ENCODE measurements at places on chromosomes 11 and 22.

- no peak for DNase-seq
Measured at GRCh38 chr11:68044145-68044813, 5.5 kb downstream of the TCIRG1 start.

- DNase-seq = no peak
Measured at GRCh38 chr22:21926728-21927127, 25.9 kb downstream of the PPM1F start.

DNA sequence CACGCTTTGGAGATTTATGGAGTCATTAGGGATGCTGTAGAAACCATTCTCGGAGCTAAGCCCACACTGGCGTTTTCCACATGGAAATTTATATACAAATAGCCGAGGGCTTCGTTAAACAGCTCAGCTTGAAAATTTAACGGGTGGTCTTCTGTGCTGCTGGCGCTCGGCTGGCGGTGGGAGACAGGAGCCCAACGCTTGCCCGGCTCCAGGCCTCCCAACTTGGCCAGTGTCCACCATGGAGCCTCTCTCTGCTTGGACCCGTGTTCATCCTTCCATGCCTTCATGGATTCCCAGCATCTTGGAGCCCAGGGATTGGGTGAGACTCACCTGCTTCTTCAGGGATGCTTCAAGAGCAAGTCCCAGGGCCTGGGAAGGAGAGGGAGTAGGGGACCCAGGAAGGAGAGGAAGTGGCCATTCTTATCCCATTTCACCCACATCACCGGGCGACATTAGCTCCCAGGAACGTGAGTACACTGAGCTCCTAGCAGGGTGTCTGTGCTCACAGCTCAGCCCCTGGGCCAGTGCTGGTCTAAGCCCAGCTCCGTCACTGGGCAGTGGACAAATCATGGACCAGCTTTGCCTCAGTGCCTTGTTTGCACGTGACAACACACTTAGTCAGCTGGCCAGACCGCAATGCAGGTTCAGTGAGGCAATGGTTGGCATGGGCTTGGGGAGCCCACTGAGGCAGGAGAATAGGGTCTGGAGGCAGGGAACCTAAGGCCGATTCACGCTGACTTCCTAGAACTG, 944.3 kb downstream of the BRD1 start:
- no peak for DNase-seq

DNA sequence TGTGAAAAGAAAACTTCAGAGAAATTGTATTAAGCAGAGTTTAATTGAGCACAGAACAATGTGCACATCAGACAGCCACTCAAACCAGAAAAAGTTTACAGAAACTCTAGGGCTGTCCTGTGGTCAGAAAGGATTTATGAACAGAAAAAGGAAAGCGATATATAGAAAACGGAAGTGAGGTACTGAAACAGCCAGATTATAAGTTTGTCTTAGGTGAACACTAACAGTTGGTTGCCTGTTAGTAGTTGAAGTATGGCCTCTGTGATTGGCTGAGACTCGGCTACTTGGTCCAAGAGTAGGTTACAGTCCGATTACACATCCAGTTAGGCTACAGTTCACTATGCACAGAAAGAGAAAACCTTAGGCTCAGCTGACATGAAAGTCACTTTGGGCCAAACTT, 1232.5 kb upstream of the RAG2 start:
- DNase-seq = no peak

DNA sequence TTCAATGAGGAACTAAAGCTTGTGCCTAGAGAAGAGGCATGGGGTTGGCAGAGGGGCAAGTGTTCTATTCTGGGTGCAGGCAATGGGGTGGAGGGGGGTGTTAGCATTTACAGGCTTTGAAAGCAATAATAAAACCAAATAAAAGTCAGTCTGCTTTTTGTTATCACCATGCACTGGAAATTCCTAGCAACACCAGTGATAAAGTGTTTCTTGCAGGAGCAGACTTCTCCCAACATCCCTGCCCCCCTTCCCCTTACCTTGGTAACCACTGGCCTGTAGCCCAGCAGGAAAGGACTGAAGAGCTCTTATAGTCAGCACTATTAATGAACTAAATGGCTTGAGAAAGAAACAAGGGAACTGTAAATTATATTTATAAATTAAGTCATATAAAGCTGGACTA, 65.2 kb upstream of the SESN3 start:
- DNase-seq = no peak

- DNase-seq = no peak
Measured at GRCh38 chr22:37018815-37019308, 385 bp downstream of the TST start.

DNA sequence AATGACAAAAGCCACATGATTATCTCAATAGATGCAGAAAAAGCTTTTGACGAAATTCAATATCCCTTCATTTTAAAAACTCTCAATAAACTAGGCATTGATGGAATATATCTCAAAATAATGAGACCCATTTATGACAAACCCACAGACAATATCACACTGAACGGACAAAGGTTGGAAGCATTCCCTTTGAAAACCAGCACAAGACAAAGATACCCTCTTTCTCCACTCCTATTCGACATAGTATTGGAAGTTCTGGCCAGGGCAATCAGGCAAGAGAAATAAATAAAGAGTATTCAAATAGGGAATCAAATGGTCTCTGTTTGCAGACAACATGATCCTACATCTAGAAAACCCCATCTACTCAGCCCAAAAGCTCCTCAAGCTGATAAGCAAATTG, 52.0 kb downstream of the CASP12 start:
- no peak for DNase-seq

GRCh38 chr11:72988821-72989220, 153.3 kb downstream of the FCHSD2 start:
- no peak for DNase-seq

DNA sequence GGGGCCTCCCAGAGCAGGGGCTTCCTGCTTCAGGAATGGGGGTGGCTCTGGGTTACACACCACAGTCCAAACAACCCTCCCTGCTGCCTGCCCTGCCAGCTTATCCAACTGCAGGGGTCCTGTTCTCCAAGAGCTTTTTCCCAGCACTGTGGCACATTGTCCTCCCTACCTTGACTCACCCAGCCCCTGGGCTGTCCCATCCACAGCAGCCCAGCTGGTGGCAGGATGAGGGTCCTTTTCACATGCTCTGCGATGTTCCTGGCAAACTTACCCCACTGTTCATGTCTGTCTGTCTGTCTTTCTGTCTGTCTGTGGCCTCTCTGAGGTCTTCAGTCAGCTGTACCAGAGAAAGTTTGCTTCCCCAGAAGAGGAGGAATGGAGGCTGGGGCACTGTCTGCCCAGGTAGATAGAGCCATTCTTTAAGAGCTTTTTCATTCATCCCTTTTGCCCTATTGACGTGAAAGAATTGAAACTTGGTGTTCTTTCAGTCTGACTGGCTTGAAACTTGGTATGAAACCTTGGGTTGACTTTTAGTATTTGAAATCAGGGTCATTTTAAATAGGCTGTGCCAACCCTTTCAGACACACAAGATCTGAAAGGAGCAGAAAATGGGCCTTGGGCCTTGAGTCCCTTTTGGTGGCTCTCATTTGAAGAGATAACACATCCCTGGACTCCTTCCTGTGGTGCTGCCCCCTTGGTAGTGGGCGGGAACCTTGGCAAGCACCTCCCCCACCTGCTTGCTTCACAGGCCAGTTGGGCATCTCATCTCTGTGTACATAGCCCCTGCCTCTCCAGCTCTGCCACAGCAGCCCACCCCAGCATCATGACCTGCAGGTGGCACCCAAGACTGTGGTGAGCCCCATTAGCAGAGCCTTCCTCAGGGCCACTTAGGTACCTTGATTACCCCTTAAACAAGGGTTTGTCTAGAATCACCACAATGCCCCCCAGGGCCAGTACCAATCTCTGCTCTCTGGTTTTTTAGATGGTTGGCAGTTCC, 74.6 kb upstream of the SUSD2 start:
- DNase-seq = no peak

DNA sequence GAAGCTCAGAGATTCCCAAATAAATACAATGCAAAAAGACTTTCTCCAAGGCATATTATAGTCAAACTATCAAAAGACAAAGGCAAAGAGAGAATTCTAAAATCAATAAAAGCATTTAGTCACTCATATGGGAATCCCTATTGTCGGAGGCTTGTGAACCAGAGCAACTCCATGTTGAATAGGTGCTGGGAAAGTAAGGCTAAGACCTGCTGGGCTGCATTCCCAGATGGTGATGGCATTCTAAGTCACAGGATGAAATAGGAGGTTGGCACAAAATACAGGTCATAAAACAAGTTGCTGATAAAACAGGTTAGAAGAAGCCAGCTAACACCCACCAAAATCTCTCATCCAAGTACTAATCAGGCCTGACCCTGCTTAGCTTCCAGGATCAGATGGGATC, 84.5 kb downstream of the JRKL start:
- DNase-seq = no peak

GRCh38 chr11:120134106-120134930, 3.6 kb downstream of the TRIM29 start:
- no peak for DNase-seq

GRCh38 chr22:50140615-50141014, 29.9 kb upstream of the PANX2 start:
- no peak for DNase-seq

DNA sequence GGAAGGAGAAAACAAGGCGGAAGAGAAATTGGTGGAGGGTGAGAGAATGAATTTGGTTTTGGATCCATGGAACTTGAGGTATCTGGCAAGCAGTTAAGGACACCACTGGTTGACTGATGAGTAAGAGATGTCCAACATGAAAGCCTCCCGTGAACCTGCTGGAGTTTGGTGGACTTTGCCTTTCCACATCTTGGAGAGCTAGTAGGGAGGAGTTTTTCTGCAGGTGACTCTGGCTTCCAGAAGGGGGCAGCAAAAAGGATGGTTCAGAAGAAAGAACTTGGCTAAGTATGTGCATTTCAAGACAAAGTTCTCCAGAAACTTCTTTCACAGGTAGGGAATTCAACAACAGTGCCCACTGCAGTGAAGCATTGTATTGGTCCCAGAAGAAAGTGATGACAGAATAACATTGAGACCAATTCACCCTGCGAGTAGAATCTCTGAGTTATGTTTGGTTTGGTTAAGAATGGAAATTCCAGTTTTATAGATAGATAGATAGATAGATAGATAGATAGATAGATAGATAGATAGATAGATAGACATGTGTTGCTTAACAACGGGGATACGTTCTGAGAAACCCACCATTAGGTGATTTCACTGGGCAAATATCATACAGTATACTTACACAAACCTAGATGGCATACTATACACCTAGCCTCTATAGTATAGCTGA, 28.5 kb downstream of the DCDC1 start:
- DNase-seq = no peak

- no peak for DNase-seq
Measured at GRCh38 chr22:45587638-45588505, 83.8 kb upstream of the ATXN10 start.

DNA sequence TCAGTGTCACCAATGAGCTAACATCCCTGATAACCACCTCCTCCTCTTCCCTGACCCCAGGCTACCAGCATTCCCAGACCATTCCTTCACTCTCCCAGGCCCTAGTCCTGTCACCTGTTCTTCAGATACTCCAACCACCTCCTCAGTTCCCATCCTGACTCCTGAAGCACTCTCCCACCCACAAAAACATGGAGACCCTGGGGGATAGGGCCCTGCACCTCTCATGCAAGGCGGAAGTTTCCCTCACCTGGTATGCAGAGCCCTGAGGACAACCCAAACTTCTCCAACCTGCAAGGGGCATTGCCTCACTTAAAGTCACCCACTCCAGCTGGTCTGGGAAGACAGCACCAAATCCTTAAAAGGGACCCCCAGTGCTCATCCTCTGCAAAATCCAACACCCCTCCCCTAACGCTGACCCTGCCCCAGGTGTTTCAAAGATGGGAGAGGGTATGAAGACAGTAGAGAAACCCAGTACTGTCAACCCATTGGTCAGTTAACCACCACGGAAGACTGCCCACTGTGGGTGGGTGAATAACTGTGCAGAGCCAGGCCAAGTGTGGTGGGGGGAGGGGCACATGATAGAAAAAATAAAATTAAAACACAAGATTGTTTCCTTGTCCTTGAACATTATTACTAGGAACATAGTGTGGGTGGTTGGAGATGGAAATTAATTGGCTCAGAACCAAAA, 1.4 kb downstream of the TNKS1BP1 start:
- DNase-seq = no peak

- DNase-seq = no peak
Measured at GRCh38 chr22:38327805-38328204, 10.6 kb upstream of the CSNK1E start.

- DNase-seq = no peak
Measured at GRCh38 chr11:35714882-35715627, 52.5 kb downstream of the TRIM44 start.

DNA sequence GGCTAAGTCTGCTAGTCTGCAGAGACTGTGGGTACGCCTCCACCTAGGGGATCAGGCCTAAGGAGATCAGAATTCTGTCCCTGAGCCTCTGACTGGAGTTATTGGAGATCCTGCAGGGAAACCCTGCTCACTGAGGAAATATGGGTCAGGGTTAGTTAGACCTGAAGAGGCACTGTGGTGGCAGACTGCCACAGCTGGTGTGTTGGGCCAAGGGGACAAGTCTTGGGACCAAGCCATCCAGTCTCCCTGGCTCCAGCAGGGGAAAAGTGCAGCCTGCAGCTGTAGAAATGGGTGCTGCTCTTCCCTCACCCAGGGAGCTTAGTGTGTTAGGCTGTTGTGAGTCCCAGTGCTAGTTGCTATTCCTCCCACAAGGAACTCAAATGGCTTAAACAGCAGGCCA, 334.8 kb upstream of the LARGE1 start:
- DNase-seq = no peak

GRCh38 chr11:126862664-126863243, 137.8 kb downstream of the KIRREL3 start:
- DNase-seq = no peak
